Smooth muscle cell of the brain vasculature (primary cell): ENCODE measurements at places on chromosomes 13 and 19.
A peak's percentile ranks its signal among the peaks of the same experiment; 100 is the strongest.

GRCh38 chr13:114275304-114275703, 6.1 kb upstream of the UPF3A start:
- DNase-seq, result no peak

DNA sequence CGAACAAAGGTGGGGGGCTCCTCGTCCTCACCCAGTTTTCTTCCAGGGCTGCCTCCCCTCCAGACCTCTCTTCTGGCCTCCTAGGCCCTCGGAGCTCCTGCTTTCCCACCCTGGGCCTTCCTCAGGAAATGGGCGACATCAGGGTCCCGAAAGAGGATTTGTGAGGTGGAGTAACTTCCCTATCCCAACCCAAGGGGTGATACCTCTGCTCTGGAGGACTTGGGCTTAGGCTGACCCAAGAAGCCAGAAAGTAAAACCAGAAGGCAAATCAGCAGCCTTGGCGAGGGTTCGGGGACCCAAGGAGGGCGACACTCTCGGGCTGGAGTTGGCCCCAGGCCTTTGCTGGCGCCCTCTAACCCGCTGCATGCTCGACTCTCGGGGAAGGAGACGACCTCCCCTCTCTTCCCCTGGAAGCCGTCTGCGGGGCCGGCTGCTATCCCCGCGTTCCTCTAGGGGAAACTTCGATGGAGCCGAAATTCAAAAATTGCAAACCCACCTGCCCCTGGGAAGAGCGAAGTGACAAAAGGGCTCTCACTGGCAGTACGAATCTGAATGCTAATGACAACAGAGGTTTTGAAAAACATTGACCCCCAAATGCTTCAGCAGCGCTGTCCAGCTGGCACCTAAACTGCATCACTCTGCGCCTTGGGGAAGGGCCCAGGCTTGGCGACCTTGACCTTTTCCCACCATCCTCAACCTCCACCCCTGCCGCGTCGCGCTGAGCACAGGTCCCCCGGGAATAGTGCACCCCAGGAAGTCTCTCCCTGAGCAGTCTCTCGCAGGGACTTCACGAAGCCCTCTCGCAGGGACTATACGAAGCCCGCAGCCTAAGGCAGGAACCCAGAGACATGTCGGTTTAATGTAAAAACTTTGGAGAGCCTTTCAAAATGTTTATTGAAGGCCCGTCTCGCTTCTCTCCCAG, 2.4 kb downstream of the PDX1 start:
- DNase-seq, result no peak

- no peak for DNase-seq
Observed at GRCh38 chr19:54436031-54436523, 12.9 kb upstream of the LENG8 start.

DNA sequence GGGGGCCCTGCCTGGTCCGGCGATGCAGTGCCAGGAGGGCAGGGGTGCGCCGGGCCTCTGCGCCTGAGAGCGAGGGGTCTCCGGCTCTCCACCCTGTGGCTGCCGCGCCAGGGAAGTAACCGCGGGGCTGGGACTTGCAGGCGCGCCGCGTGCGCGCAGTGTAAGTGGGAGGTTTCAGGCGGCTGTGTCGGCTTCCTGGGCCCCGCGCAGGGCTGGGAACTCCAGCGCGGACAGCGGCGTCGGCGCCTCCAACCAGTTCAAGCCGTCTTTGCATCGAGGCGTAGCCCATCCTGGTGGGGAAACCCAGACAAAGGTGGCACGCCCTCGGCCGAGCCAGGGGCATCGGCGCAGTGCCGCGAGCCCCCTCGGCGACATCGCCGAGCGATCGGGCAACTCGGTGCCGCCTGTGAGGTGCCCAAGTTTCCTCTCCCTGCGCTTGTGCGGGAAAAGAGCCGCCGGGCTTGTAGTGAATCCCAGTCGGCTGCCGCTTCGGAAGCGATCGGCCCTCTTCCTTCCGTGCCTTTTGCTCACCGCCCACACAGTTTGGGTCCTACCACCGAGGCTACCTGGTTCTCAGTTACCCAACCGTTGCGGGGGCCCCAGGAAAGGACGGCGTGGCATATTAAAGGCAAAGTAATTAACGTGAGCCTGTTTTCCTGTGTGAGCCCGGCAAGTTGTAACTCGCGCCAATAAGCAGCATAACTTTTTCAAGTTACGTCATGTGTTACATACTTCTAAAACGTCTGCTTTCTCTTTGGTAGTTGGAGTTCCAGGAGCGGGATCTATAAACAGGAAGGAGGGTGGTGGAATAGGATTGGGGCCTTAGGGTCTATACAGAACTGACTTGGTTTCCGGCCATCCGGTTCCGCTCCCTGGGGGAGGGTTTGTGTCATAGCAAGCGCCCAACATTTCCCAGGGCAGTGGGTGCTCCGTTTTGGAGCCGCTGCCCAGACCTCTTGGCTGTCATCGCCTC, 1.2 kb downstream of the LRCH1 start:
- DNase-seq, result no peak

GRCh38 chr13:40589285-40590109, 76.9 kb downstream of the FOXO1 start:
- DNase-seq, result peak; percentile 21

DNA sequence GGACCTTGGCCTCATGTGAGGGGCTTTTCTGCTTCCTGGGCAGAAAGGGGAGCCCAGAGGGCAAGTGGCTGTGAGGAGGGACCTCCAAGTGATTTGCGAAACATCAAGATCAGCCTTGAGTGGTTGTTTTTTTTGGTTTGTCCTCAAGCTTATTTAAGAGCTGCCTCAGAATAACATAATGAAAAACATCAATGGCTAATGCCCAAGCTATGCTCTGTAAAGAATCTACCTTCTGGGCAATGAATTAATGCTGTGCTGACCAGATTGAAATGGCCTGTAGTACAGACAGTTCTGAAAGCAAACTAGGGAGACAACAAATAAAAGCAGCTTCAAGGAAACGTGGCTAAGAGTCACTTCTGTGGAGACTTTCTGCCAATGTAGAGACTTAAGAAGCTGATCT, 8.3 kb downstream of the TMEM255B start:
- no peak for DNase-seq

DNA sequence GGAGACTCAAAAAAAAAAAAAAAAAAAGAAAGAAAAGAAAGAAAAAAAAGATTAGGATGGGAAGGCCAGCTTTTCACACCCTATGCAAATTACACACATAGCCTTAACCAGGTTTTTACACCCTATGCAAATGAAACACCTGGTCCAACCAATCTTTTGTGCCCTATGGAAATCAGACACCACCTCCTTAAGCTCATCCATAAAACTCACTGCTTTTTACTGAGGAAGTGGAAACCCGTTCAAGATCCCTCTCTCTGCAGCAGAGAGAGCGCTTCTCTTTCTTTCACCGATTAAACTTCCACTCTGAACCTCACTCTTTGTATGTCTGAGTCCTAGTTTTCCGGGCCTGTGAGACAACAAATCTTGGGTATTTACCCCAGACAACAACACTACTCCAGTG, 25.3 kb upstream of the HOMER3 start:
- DNase-seq, result no peak

GRCh38 chr19:16569609-16570320, 2.5 kb downstream of the SLC35E1 start:
- no peak for DNase-seq

GRCh38 chr19:42467183-42467760, 24.5 kb upstream of the CXCL17 start:
- DNase-seq, result no peak

DNA sequence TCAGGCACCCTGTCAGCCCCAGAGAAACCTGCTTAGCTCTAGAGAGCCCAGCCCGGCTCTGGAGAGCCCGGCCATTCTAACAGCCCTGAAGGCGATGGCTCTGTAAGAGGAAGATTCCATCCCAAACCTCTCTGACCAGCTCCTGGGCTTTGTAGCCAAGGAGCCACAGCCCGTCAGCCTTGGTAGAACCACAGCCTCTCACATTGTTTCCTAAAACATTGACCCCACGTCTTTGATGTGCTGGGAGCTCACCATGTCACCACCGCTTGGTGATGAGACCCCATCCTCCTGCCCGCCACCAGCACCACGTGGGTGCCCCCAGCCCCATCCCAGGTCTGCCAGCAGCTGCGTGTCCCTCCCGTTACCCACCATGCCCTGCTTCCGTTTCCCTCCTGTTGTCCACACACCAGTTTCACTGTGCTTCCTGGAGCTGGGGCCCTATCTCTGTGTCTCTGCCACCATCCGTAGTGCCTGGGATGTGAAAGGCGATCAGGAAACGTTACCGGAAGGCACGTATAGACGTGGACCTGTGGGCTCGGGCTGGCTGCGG, 94.2 kb upstream of the MCF2L start:
- DNase-seq, result no peak

- no peak for DNase-seq
Observed at GRCh38 chr13:93730780-93731179, 504.2 kb downstream of the GPC6 start.

GRCh38 chr13:51806566-51806965, 2.6 kb upstream of the DHRS12 start:
- no peak for DNase-seq

DNA sequence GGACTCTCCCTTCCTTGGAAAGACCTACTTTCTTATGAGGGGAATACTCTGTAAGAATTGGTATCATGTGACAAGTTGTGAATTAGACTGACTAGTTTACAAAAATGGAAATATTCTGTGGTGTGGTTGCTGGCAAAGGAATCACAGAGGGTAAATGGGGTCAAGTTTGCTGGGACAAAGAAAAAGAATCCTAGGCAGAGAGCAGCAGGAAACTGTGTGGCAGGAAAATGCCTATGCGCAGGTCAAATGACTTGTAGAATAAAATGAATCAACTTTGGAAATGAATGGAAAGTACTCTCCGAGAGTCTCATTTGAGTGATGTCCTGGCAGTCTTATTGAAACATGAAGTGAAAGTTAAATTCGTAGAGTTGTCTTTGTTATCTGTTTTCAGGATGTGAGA, 1250.7 kb downstream of the UQCRFS1 start:
- no peak for DNase-seq

DNA sequence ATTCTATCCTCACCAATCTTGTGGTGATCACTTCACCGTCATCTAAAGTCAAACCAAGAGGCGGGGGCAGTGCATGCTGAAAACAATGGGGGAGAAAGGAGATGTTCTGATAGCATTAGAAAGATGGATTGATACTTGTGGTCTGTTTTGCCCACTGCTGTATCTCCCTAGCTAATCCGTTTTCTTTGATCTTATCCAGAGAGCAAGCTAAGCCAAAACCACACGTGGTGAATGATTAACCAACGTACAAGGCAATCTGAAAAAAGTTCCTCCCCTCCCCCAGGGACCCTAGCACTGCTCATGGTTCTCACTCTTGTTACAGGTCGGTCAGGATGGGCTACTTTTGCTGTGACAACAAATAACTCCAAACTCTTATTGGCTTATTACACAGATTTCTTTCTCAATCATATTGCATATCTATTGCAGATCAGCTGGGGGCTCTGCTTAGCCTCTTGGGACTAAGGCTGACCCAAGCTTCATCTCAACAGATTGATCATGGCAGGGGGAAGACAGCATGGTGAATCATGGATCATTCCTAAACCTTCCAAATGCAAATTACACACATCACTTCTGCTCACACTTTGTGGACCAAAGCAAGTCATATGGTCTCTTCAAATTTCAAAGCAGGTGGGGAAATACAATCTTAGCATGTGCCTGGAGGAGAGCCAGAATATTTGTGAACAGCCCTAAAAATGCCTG, 11.9 kb upstream of the C13orf42 start:
- no peak for DNase-seq

DNA sequence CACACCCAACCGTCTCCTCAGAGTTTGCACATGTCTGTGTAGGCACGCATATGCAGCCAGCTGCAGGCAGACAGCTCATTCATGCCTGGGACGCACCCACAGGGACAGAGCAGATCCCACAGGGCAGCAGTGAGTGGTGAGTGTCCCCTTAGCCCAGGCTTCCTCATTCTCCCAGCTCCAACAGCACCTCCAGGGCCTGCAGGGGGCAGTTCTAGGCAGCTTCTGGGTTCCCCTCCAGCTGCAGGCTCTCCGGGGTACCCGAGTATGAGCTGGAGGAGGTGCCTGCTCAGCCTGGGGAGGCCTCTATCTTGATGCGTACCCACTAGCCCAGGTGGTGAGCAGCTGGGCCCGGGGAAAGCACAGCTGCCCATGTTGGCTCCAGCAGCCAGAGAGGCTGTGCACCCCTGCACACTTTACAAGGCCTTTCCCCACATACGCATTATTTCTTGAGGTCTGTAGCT, 1.3 kb upstream of the SHANK1 start:
- no peak for DNase-seq
